IPS DF 6.9 (cell line): ENCODE measurements at places on chromosomes 7 and 10.

- DNase-seq: no peak
Observed at GRCh38 chr10:132616170-132616995, 78.8 kb downstream of the INPP5A start.

DNA sequence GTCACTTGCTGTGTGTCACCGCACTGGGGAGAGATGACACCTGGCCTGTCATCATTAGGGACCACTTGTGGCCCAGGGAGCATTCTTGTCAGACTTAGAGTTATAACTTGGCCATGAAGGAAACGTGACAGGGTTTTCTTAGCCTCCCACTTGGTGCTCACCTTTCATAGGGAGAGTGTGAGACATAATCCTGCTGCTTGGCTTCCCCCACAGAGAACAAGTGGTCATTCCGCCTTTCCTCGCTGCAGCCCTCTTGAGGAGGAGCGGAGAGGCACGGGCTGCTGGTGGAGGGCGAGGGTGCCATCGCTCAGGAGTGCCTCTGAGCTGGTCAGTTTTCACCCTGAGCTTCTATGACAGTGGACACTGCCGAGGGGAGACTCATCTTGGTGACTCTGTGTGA is 125.0 kb upstream of the GJD4 start:
- no peak for DNase-seq

DNA sequence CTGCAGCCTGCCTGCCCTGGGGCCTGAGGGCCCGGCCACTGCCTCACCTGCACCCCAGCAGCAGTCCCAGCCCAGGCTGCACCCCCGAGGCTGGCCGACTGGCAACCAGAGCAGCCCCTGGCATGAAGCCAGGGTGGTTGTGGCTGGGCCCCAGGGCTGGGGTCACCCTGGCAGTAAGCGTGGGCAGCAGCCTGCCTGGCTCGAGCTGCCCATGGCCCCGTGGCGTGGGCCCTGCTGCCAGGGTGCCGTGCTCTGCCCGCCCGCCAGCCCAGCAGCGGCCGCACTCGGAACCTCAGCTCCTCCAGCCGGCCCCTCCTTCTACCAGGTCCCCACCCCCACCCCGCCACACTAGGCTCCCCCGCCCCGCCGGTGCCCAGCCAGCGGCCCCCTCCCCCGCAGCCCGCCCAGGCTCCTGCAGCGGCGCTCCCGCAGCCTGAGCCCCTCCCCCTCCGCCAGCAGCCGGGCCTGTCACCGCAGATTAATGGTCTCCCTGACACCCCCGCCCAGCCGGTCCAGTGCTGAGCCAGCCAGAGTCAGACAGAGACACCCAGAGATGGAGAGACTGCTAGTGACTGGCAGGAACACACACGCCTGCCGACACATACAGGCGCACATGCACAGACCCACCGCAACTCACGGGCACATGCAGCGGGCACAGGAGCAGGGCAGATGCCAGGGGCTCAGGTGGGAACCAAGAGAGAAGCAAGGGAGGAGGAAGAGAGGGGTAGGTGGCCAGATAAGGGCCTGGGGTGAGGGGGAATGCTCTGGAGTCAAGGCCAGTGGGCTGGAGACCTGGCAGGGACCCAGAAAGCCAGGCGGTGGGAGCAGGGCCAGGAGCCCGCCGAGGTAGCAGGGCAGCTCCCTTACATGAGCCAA is 22.4 kb downstream of the KCNH2 start:
- DNase-seq: no peak

- no peak for DNase-seq
Observed at GRCh38 chr7:138481447-138482380, 21.7 kb downstream of the TRIM24 start.

GRCh38 chr10:89035461-89035860 is 44.9 kb downstream of the FAS start:
- no peak for DNase-seq

DNA sequence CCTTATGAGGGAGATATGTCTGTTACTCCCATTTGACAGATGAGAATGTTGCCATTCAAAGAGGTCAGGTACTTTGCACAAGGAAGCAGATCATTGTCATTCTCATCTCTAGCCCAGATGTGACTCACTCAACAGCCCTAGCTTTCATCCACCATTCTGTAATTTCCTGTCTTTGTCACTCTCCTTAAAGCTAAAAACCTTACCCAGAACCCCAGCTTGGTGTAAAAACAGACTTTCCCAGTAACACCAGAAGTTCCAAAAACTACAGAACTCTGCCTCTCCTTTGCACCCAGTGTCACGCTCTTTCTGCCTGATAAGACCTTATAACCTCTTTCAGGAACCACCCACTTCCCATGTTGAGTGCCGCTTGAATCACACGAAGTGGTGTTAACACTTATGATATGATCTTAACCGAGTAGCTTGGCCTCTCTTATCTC is 89.1 kb upstream of the SP4 start:
- DNase-seq: no peak

DNA sequence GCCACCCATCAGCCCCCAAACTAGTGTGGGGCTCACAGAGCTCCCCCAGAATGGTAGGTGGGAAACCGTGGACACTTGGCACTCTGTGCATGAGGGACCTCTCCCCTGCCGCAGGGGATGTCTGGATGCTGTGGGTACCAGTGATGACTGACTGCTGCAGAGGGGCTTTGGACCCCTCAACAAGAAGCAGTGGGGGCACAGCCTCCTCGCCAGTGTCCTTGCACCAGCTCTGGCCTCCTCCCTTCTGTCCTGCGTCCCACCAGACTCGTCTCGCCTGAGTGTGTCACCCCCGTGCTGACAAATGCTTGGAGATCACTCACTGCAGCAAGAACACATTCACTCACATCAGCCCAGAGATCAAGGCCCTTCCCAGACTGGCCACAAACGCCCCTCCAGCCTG is 37.3 kb upstream of the R3HCC1L start:
- DNase-seq: no peak

- no peak for DNase-seq
Observed at GRCh38 chr10:93364966-93365365, 117.2 kb downstream of the MYOF start.

DNA sequence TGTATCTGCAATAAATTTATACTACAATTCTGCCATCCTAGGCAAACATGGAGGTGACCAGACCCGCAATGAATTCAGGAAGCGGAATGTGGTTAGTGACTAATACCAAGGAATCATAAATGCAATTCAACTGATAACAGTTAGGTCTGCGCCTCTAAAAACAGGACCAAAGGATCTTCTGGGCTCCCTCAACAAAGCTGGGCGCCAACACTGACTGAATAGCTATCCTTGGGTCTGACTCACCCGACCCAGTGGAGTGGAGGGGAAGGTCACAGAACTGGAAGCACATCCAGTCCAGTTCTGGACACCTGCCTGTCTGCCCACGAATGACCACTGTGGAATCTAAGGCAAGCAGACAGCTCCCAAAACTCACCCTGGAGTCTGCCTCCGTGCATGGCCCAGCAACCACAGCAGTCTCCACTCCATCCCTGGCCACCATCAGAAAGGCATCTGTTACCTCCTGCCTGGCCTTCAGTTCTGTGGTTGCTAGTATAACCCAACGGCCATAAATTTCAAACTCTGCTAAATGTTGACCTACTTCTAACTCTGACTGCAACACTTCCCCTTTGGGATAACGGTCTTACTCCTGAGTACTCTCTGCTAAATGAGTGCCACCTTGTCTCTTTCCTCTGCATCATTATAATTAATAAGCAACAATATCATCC is 43.0 kb upstream of the DLX6 start:
- no peak for DNase-seq

DNA sequence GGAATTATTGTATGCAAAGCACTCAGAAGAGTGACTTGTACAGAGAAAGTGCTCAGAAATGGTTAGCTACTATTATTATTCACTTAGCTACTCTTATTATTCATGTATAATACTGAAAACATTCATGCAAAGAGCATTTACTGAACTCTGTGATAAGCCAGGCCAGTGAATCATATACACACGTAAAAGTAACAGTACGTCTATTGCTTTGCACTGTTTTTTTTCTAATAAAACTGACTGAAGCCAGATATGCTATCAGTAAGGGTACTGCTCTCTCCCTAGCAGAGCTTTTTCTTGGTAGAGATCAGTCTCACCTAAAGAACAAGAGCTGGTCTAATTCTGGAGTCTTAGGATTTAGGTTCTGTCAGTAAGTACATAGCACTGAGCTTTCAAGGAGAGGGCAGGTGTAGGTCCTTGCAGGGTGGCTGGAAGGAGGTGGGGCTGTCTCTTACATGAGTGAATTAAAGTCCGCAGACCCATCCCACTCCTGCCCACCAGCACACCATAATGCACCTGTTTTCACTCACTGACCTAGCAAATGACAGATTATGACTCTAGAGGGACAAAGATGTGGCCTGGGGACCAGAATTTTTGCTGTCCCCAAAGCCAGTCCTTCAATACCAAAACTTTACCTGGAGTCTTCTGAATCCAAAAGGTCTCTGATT is 145.9 kb downstream of the ARID5B start:
- DNase-seq: no peak

DNA sequence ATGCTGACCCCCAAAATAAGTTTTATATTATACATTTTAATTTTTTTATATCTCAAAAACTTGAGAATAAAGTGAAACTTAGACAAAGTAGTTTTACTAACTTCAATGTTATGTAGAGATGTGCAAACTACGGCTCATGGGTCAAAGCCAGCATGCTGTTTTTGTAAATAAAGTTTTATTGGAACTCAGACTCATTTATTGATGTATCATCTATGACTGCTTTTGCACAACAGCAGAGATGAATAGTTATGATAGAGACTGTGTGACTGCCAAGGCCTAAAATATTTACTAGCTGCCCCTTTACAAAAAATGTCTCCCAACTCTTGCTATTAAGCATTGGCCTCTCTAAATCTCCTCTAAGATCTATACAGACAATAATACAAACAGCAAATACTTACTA is 12.4 kb downstream of the MTPN start:
- no peak for DNase-seq

DNA sequence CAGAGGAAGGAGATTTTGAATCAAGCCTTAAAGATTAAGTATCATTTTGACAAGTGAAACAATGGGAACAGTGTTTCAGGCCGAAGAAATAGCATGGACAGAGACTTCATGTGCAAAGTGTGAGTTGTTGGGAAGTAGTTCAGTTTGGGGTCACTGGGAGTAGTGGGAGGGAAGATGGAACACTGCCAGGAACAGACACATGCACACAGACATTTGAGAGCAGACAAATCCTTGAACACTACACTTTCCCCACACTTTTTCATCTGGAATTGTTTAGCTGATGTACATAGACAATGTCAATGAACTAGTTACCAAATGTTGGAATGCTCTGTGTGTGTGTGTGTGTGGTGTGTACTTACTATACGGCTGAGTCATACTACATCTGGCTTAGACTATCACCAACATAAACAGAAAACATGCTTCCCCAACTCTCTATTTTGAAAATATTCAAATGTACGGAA is 52.4 kb upstream of the LRRC17 start:
- DNase-seq: no peak

DNA sequence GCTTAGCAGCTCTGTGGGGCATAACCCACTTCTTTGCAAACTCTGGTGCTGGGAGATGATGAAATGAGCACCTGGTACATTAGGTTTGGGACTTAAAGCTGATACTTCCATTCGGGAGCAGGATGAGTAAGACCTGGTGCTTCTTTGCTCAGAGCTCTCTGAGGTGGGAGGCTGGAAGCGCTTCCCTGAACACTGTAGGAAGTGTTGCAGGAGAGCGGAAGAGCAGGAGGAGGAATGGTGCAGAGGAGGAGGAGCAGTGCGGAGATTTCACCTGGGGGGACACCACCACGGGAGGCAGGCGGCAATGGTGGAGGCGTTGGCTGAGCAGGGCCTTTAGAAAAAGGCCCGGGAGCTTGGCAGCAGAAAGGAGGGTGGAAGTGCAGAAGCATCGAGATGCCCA is 142.5 kb downstream of the MGMT start:
- no peak for DNase-seq

DNA sequence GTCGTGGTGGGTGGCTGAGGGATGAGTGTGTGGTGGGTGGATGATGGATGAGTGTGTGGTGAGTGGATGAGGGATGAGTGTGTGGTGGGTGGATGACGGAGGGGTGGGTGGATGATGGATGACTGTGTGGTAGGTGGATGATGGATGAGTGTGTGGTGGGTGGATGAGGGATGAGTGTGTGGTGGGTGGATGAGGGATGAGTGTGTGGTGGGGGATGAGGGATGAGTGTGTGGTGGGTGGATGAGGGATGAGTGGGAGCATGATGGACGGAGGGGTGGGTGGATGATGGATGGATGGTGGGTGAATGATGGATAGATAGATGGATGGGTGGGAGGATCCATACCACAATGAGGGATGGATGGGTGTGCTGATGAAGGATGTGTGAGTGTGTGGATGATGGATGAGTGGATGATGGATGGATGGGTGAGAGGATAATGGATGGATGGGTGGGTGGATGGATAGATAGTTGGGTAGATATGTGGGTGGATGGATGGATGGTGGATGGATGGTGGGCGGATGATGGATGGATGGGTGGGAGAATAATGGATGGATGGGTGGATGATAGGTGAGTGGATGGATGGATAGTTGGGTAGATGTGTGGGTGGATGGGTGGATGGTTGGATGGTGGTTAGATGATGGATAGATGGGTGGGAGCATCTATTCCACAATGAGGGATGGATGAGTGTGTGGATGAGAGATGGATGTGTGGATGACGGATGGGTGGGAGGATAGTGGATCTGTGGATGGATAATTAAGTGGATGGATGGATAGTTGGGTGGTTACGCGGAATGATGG is 266.8 kb downstream of the CELF2 start:
- DNase-seq: no peak

DNA sequence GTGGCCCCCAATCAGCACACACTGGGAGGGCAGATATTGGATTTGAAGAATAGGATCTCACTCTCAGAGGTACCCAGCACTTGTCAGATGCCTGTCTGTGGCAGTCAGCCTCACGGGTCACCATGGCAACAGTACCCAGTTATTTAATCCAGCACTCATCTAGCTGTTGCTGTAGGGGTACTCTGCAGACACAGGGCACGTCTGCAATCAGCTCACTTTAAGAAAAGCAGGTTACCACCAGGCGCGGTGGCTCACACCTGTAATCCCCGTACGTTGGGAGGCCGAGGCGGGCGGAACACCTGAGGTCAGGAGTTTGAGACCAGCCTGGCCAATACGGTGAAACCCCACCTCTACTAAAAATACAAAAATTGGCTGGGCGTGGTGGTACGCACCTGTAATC is 11.9 kb downstream of the SFXN4 start:
- DNase-seq: no peak

DNA sequence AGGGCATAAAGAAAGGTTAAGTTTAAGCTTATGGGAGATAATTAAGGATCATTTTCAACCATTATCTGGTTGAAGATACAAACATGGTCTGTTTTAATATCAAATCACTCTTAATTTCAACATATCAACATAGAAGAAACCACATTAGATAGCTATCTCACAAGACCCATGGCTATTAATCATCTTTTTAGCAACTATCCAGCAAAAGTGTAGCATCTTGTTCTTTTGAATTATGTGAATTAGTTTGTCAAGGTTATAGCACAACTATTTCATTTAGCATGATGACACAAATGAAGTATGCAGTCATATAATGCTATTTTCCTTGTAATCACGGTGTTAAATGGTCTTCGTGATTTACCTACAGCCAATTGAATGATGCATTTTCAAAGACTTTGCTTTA is 58.9 kb upstream of the PPP1R9A start:
- DNase-seq: no peak

GRCh38 chr7:95101422-95101821 is 194.0 kb downstream of the PPP1R9A start:
- no peak for DNase-seq

GRCh38 chr7:69564454-69565417 is 33.5 kb upstream of the AUTS2 start:
- DNase-seq: no peak
